T-helper 1 cell (primary cell): ENCODE measurements at places on chromosomes 11 and 22.

- DNase-seq, result no peak
Observed at GRCh38 chr22:21612858-21613257, 17.0 kb downstream of the YDJC start.

DNA sequence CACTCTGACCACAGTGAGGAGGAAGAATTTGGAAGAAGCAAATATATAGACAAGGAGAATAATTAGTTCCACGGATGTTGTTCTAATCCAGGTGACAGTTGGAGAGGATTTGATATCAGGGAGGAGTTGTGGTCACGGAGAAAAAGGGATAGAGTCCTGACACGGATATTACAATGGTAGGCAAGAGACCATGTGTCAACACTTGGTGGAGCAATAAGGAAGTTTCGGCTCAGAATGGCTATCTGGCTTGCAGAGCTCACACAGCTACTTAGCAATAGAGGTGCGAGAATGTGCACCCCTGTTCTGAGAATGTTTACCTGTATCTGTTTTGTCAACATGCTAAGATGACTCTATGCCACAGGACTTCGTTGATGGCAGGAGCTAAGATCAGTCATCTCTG is 10.4 kb upstream of the OR9Q2 start:
- DNase-seq, result no peak

GRCh38 chr11:17865765-17866428 is 131.3 kb downstream of the KCNC1 start:
- no peak for DNase-seq

DNA sequence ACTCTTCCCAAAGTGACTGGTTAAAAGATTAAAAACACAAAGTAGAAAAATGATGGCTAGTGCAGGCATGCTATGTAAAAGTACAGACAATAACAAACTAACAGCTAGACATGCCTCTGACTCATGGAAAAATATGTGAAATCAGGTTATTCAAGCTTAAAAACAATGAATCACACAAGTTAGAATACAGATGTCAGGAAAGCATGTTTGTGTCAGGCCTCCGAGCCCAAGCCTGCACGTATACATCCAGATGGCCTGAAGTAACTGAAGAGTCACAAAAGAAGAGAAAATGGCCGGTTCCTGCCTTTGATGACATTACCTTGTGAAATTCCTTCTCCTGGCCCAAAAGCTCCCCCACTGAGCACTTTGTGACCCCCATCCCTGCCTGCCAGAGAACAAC is 110.1 kb downstream of the NOX4 start:
- DNase-seq, result no peak

DNA sequence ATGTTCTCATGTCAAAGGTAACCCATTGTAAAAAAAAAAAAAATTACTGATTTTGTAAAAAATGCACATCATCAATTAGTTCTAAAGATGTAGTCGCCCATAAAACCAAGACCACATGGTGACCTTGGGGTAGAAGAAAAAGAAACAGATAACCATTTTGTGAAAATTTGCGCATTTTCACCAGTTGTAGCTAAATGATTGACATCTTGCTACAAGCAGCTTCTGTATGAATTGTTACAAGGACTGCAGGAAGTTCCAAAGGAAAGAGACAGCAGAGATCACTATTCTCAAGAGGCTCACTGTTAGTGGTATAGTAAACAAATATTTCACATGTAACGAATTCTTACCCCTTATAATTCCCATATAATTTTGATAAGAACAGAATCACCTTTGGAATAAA is 48.7 kb downstream of the MAML2 start:
- DNase-seq, result no peak

GRCh38 chr11:64306876-64307622 is 1.7 kb downstream of the ESRRA start:
- DNase-seq, result no peak

- no peak for DNase-seq
Observed at GRCh38 chr22:33270596-33270995, 212.4 kb upstream of the SYN3 start.
